NCI-H1694 treated with DMSO at 0.1 percent for 48 hours (cell line): ENCODE measurements at places on chromosomes 5 and 9.

DNA sequence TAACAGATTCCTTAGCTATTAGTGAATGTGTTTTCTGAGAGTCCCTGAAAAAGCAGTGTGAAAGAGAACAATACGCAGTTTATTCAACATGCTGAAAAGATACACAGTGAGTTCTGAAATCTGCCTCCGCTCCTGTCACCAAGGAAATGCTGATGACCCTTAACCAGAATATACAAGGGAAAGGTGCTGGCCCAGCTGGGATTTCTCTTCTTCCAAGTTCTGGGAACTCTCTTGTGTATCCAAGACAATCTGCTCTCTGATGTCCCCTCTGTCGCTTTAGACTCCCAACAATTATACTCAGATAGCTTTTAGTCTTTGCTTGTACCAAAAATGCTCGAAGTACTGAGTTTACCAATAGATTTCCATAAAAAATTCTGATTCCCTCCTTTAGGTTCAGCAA lies 214.9 kb downstream of the TMEM167A start:
- no peak for DNase-seq

GRCh38 chr5:129459777-129460671 lies at the start of gene ADAMTS19:
ADAMTS19 (plus strand) TSS chr5:129460298; CDS start chr5:129460392, 94 bp downstream.
- DNase-seq: no peak

DNA sequence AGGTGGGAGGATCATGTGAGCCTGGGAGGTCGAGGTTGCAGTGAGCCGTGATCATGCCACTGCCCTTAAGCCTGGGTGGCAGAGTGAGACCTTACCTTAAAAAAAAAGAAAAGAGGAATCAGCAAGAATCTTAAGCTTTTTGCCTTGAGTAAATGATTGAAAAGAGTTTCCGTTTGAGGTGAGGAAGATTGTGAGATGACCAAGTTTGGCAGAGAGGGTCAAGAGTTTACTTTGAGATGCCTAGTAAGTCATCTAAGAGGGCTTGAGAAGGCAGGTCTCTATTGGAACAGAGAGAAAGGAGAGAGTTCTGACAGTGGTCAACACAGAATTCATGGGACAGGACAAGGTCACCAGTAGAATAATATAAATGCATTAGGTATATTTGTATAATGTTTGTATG lies 572.1 kb downstream of the TLE4 start:
- no peak for DNase-seq

DNA sequence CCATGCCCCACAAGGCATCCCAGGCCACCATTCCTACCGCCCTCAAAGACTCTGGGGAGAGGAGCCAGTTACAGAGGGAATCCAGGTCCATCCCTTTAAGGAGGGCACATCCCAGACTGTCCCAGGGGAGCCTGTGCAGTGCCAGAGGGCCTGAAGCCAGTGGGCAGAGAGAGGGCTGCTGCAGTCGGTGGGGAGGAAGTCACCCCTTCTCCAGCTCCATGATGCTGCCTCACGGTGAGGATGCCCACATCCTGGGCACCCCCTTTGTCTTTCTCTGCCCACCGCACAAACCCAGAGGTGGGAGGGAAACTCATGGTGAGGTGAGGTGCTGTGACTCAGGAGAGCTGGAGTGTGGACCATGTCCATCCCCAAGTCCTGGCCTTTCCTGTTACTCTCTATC lies 26.2 kb upstream of the ANKRD33B start:
- no peak for DNase-seq

GRCh38 chr5:108122702-108123101 lies 259.2 kb downstream of the FBXL17 start:
- DNase-seq: no peak

DNA sequence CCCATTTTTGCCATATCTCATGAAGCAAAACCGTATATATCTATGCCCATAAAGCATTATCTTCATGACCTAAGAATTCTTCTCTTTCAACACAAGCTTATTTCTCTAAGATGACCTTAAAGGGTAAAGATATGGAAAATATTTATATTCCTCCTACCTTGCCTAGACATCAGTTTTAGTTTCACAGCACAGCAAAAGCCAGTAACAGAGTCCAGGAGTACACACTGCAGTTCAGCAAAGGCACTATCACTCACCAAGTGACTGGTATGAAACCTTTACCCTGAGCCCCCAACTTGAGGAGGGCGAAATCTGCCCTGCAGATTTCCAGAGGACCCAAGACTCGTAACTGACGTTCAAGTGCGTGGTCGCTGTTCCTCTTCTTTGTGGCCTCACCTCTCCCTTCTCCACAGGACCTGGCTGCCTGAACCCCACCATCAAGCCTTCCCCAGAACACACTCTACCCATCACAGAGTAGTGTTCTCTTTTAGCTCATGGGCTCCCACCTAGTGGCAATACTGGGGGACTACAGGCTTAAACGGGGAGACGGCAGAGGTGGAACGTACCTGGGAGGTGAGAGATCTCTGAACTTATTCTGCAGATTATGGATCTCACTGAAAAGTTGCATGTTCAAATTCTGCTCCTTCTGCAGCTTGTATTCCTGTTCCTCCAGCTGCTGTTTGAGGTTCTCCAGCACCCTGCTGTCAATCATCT lies 141.0 kb downstream of the CDK5RAP2 start:
- peak; percentile 0 for DNase-seq

DNA sequence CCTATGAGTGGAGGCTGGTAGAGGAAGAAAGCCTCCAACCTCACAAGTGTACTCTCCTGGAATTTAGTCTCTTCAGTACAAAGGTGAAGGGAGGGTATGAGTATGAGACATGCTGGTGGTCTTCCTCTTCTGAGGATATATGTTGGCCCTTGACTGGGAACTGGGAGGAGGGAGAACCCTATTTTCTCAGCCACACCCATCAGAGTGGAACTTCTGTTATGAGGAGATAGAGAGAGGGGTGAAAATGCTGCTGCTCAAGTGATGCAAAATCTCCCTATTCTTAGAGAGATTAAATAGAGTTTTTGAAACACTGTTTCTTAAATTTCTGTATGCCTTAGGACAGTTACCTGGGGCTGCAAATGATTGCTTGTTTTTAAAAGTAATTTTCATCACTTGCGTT lies 203.4 kb upstream of the PRR16 start:
- no peak for DNase-seq
